ENCODE measurements at places on chromosomes 7 and 10. TPM values are rescaled to one million over a fixed set of nuclear protein-coding genes. Genes with fewer than 3 reads are reported as not detected.
A peak's percentile ranks its signal among the peaks of the same experiment; 100 is the strongest.

DNA sequence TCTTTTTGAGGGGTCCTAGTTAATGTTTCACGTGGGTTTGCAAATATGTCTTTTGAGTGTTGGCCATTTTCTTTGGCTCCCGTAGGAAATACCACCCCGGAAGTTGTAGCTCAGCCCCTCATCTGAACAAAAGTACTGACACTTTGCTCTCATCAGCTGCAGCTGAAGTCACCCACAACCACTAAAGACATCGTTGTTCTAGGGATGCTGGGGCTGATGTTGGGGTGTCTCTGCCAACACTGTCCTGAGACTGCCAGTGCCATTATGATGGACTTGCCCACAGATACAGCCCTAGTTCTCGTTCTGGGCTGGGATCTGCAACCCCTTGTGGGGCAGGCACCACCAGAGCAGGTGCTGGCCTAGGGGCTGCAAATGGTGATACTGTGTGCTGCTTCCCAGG, 82.6 kb upstream of the ARHGAP21 start:
- DNase-seq: no peak

- DNase-seq: no peak
Observed at GRCh38 chr7:144787127-144787526, 48.7 kb downstream of the TPK1 start.

- DNase-seq: no peak
Observed at GRCh38 chr7:157758468-157759245, 421.9 kb downstream of the DNAJB6 start.

MYL10 gene
- not detected for total RNA-seq

- DNase-seq: no peak
Observed at GRCh38 chr7:84228526-84228925, 33.9 kb upstream of the SEMA3A start.

ZNF487 gene
- 22.8 TPM for total RNA-seq

GRCh38 chr7:16970732-16971482, 89.1 kb upstream of the AGR3 start:
- no peak for DNase-seq

DNA sequence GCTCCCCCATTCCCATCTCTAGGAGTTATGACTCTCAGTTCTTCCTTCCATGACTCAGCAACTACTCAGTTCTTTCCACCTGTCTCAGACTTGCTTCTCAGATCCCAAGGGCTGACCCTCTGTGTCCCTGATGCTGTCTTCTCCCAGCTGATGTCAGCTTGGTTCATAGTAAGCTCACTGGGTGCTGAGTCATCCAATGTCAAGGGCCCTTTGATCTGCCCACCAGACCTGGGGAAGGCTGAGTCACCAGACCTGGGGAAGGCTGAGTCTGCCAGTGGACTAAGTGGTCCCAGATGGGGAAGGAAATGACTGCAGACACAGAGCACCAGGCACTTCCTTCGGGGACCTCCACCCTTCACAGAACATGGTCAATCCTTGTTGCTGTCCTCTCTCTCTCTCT, 76.1 kb upstream of the ZEB1 start:
- no peak for DNase-seq

COL13A1 gene
- total RNA-seq: 0.94 TPM

DNA sequence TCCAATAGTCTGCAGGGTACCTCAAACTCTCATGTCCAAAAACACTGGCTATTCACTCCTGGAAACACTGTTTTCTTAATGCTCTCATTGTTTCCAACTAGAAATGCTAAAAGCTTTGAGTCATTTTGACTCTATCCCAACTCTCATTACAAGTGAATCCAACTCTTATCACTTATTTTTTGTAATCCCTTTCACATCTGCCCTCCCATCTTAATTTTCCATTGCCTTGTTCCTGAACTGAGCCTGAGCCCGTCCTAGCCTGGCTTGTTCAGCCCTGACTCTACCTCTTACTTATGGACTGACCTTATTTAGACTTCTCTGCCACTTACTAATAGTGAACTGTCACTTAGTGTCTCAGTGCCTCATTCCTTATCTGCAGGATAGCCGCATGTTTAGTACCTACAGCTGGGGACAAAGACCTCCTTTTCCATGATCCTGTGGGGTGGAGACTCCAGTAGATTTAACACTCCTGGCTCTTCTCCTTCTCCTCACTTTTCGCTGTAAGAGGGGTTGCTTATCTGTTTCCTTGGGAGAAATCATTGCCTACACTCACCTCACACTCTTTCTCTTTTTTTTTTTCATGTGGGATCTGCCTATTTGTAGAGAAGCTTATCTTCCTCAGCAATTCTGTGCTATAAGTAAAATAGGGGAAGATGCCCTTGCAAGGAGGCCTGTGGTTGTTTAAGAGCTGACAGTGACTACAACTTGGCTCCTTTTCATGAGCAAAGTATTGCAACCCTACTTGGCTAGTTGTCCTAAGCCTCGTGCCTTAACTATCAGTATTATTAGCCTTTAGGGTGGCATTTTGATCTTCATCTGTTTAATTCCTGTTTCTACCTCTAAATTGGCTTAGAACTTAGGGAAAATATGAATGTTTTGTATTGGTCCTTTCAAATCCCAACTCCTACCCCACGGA, 56.4 kb downstream of the SLC16A12 start:
- DNase-seq: no peak

DNA sequence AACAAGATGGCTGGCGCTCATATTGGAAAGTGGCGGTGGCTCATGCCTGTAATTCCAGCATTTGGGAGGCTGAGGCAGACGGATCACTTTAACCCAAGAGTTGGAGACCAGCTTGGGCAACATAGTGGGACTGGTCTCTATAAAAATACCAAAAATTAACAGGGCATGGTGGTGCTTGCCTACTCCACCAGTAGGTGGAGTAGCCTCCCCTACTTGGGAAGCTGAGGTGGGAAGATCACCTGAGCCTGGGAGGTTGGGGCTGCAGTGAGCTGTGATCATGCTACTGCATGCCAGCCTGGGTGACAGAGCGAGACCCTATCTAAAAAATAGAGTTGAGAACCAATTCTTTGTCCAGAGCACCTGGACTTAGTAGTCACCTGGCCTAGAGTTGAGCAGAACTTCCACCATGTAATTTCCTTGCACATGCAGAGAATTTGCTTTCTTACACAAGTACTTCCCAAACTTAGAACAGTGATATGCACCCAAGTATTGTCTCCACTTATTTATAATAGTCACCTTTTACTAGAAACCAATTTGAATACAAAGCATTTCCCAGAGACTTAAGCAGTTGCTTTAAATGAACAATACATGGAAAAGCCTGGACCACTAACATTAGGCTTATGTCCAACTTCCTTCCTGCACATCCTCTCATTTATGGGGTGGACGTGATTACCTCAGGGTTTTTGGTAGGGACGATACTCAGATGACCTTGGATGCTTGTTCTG, 15.9 kb downstream of the LAMB4 start:
- DNase-seq: no peak

CDHR3 gene
- total RNA-seq: 7.5 TPM

- no peak for DNase-seq
Observed at GRCh38 chr7:151896486-151896885, 19.6 kb upstream of the PRKAG2 start.

GRCh38 chr7:117951691-117952280, 78.5 kb upstream of the CTTNBP2 start:
- DNase-seq: no peak

DNA sequence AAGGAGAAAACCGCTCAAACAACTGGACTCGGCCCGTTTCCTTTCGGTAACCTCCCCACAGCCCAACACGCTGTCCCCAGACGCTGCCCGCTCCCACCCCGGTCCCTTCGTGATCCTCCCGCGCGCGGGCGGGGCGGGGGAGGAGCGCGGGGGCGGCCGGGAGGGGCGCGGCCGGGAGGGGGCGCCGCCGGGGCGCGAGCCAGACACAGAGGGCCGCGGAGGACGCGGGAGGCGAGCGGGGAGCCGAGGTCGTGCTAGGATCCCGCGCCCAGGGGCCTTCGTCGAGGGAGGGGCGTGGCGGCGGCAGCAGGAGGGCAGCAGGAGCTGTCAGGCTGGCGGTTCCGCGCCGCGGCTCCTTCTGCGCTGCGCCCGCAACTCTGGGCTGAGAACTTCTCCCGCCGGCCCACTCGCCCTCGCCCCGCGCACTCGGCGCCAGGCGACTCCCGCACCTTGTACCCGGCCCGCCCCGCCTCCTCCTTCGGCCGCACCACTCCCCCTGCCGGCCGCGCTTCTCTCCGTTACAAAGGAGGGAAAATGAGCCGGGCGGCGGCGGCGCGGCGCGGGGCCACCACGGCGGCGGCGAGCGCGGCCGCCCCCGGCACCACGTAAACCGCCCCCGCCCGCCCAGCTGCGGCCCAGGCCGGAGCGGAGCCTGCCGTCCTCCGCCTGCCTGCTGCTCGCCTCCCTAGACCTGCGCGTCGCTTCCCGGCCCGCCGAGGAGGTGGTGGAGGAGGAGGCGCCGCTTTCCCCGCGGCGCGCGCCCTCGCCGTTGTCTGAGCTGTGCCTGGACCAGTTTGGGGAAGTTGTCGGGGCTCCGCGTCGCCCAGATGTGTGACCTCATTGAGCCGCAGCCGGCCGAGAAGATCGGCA, at the start of gene CDK14:
Gene CDK14 (plus strand): TSS at position 521 of the 870 bp plus-strand sequence. CDS start 307 bp downstream, at position 828.
- DNase-seq: peak; percentile 83

SEMA3E gene
- 0.19 TPM for total RNA-seq

EPO gene
- total RNA-seq: 0.63 TPM

- peak; percentile 23 for DNase-seq
Observed at GRCh38 chr7:116316838-116317628, 106.7 kb downstream of the TES start.

- no peak for DNase-seq
Observed at GRCh38 chr7:51369746-51370145, 53.1 kb upstream of the COBL start.

DNA sequence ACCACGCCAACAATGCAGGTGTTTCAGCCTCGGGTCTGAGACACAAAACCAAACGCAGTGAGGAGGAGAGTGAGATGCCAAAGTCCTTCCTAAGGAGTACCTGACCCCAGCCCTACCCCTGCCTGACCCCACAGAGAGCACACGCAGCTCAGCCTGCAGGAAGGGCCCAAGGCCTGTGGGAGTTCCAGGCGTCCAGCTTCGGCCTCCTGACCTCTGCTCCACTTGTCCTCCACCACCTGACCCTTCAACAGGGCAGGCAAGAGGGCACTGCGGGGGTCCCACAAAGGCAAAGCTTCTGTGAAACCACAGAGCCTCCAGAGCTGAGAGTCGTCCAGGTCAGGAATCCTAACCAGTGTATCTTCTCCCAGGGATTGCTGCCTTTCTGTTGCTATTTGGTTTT, 122.0 kb upstream of the PPP2R2D start:
- no peak for DNase-seq

- DNase-seq: no peak
Observed at GRCh38 chr7:142774826-142775225, 4.1 kb downstream of the PRSS2 start.

DNA sequence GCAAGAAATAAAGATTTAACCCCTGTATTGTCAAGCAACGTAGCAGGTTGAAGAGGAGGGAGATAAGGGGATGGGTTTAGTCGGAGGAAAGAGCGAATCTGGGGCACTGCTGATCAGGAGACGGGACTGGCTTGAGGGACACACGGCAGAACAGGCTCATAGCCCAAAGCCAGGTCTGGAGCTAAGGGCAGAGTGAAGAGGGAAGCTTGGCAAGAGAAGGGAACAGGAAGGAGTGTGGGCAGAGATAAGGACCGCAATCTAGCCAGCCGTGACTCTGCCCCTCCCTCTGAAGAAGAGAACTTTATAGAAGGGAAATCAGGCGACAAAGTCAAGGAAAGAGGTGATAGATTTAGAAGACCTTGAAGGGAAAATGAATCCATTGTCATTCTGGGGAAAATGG, 67.6 kb downstream of the CAV1 start:
- no peak for DNase-seq

- DNase-seq: no peak
Observed at GRCh38 chr7:139693651-139694388, 84.0 kb downstream of the HIPK2 start.

- no peak for DNase-seq
Observed at GRCh38 chr10:27998954-27999275, at the start of gene ODAD2. TSS of gene ODAD2 (minus strand) at chr10:27999079. CDS start at chr10:27995142, 3,937 bp downstream.

HNRNPH3 gene
- 87.9 TPM for total RNA-seq

- DNase-seq: peak; percentile 93
Observed at GRCh38 chr10:72315611-72316385, 38.9 kb downstream of the DNAJB12 start.

TMEM213 gene
- 0.31 TPM for total RNA-seq

CEP41 gene
- 59.0 TPM for total RNA-seq

DNA sequence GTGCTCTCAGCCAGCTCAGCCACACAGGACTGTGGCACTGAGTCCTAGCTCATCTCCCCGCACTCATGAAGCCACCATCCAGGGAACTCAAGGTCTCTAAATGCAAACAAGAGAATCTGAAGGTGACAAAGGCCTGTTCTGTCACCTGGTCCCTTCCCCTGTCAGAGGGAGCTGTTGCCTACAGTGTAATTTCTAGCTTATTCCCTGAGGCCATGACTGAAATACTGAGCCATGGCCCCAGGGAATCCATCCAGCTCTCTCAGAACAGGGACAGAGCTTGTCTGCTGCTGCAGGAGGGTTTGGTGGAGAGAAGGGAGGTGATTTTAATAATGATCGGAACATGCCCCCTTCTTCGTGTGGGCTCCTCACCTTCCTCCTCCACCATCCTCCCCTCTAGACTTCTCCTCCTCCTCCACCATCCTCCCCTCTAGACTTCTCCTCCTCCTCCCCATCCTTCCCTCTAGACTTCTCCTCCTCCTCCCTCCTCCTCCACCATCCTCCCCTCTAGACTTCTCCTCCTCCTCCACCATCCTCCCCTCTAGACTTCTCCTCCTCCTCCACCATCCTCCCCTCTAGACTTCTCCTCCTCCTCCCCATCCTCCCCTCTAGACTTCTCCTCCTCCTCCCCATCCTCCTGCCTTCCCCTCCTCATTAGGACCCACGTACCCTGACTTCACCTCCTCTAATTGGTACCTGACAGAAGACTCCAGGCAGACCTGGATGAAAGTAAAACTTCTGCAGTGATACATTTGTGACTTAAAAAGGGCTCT, 338.0 kb upstream of the MKI67 start:
- DNase-seq: no peak

- DNase-seq: no peak
Observed at GRCh38 chr10:66981361-66982052, 55.7 kb downstream of the LRRTM3 start.

GRCh38 chr10:5545011-5545410, 20.2 kb downstream of the CALML3 start:
- no peak for DNase-seq

DNA sequence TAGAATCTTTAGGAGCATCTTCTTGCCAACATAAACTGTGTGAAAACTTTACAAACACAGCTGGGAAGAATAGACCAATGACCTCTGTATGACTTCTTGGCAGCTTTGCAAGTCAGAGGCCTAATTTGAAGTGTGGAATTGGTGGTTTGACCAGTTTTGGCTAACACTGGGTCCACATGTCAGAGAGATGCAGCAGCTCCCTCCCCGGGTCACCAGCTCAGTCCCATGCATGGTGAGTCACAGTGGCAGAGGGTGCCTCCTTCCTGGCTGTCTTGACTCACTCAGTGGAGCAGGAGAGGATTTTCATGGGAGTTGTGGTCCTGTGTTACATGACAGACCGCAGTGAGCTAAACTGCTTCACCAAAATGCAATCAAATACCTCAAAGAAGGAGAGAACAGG, 8.2 kb upstream of the STARD3NL start:
- DNase-seq: no peak

CRYGN gene
- 0.62 TPM for total RNA-seq

GRCh38 chr7:83465643-83466042, 183.3 kb downstream of the SEMA3E start:
- no peak for DNase-seq

- DNase-seq: no peak
Observed at GRCh38 chr7:601595-602340, 82.1 kb upstream of the PDGFA start.

TSPAN12 gene
- total RNA-seq: 4.3 TPM

ZNF511 gene
- total RNA-seq: 46.5 TPM
